ENCODE measurements at places on chromosomes 4 and X.

GRCh38 chr4:128525992-128526630 lies 238.5 kb upstream of the PGRMC2 start:
- DNase-seq = no peak

DNA sequence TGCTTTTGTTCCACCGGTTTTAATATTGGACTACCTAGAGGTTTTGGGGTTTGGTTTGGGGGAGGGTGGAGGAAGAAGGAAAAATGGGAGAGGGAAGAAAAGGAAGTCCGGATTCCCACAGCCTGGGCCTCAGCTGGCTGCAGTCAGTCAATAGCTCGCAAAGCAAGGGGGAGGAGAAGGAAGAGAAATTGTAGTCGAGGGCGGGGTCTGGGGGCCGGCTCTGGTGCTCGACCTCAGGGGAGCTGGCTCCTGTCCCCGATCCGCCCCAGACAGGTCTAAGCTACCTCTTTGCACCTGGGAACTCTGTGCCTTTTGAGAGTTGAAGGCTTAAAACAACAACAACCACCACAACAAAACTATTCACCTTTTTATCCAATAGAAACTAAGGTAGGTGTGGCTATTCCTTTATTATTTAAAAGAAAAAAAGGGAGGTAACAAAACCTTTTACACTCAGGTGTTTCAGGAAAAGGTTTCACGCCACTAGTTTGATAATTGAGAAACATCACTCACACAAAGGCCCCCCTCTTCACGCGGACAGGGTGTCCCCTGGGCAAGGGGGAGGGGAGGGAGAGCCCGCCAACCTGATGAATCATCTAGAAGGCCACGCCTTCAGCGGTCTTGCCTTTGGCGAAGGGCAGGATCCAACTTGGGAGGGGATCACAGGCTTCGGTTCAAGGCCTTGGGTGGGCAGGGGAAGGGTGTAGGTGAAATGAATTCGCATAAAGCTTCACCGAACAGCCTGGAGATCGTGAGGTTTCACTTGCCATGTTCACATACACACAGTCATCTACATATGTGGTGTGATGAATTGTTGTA lies 1.6 kb upstream of the LNX1 start:
- no peak for DNase-seq

DNA sequence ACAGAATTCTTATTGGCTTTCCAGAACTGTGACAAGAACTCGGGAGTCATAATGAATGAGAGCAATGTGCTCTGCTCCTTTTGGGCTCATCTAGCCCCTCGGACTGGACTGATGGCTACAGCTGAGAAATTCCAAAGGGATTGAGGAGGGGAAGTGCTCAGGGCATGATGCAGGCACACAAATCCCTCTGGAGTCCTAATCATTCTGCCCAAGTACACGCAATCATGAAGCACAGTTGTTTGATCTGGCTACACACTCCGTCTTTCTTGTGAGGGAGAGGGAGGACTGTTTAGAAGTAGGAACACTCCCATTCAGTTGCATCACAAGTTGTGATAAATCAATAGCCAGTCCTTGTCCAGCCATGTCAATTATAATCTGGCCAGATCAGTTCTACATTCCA lies 237.5 kb downstream of the COL25A1 start:
- DNase-seq = no peak

- no peak for DNase-seq
These were observed 65.3 kb upstream of the EFNB1 start for GRCh38 chrX:68763481-68763880.

GRCh38 chr4:8473920-8474590 lies 33.5 kb downstream of the TRMT44 start:
- no peak for DNase-seq
